Activated T-helper 1 cell treated with anti-CD3 and anti-CD28 coated beads, Interleukin-2, amount 50 U/mL, for 16 hours (primary cell): ENCODE measurements at places on chromosomes 2 and 18.

- DNase-seq, result no peak
Observed at GRCh38 chr2:112805542-112805941, 21.2 kb upstream of the IL1A start.

- DNase-seq, result no peak
Observed at GRCh38 chr18:2471523-2471922, 99.8 kb downstream of the METTL4 start.

GRCh38 chr2:54228945-54229344, 27.1 kb downstream of the TSPYL6 start:
- DNase-seq, result no peak

GRCh38 chr2:136055929-136056688, 61.8 kb downstream of the CXCR4 start:
- DNase-seq, result no peak

DNA sequence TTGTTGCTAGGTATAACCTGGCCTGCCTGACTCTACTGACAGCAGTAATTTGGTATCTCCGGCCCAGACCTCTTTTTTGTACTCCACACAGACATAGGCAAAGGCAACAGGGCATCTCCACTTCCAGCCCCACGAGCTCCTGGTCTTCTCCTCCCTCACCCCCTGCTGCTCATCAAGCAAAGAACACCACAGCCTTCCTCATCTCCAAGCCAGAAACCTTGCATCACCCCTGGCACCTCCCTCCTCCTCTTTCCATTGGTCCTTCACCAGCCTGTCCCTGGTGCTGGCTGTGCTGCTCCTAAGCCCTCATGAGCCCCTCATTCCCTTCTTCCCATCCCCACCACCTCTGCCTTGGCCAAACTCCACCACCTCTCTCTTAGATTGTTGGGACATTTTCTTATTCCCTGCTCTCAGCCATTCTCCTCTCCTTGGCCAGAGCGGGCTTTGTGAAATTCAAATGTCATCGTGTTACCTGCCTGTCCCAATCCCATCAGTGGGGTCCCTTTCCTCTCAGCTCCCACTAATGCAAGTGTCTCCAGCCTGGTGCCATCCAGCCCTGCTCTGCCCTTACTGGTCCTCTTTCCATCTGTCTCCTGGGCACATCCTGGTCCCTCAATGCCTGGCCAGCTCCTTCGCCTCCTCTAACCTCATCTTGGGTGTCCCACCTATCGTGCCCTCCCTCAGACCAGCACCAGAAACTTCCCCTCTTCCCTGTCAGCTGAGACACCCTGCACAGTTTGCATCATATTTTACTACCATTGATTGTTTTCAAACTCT, 77.4 kb downstream of the INHBB start:
- DNase-seq, result no peak

GRCh38 chr18:34544930-34545329, 165.2 kb upstream of the DTNA start:
- no peak for DNase-seq

- no peak for DNase-seq
Observed at GRCh38 chr2:17476830-17477229, 41.4 kb downstream of the RAD51AP2 start.

DNA sequence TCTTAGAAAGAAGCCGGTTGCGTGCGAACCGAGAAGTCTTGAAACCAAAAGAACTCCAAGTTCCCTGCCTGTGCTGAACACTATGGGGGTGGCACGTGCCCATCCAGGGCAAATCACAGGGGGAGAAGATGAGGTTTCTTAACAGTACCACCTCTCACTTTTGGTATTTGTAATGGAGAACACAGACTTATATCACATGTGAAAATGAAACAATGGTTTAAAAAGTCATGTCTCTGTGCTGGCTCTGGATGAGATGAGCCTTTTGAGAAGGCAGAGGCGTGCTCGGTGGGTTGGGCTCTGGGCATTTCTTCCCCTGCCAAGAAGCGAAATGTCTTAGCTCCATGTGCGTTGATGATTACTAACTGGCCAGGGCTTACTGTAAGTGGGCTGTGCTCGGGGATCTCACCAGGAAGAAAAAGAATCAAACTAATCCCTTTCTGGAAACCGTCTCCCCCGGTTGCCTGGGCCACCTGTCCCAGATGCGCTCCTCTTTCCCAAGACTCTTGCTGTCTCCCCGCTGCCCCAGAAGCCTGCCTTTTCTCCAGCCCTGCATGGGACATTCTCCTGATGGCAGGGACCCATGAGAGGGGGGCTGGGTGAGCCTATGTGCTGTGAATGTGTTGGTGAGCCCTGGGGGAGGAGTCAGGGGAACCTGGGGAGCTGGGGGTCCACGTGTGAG, 252.9 kb downstream of the PRKCE start:
- DNase-seq, result no peak

- no peak for DNase-seq
Observed at GRCh38 chr2:239821694-239822075, 203.5 kb downstream of the NDUFA10 start.

DNA sequence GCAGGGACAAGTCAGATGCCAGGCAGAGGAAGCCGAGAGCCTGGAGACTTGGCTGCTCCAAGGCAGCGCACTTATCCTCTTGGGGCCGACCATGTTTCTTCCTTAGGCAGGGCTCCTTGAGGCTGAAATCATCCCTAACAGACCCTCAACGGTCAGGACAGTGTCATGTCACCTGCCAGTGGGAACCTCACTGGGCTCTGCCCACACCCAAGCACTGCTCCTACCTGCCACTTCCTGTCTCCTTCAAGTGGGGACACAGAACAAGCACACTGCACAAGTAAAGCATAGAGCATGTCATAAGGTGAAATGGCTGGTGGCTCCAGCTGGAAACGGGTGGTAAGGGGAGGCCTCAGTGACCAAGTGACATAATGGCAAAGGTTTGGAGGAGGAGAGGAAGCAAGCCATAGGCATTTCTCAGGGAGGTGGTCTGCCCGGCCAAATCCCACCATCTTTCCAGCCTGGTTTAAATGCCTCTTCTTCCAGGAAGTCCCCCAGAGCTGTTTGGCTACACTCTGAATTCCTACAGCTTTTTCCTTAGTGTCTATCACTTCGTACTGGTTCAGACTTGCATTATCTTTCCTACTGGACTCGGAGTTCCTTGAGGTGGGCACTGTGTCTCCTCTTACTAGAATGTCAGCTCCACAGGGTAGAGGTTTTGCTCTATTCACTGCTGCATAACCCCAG, 7.3 kb upstream of the ATOH8 start:
- no peak for DNase-seq

GRCh38 chr2:197708331-197708730, 3.2 kb downstream of the MARS2 start:
- no peak for DNase-seq

GRCh38 chr18:33584548-33585430, 6.8 kb downstream of the ASXL3 start:
- no peak for DNase-seq

- DNase-seq, result no peak
Observed at GRCh38 chr2:224412141-224413015, 10.5 kb upstream of the FAM124B start.

GRCh38 chr2:72864500-72864899, 22.7 kb upstream of the SPR start:
- no peak for DNase-seq

GRCh38 chr2:197960786-197961185, 156.4 kb downstream of the PLCL1 start:
- no peak for DNase-seq

GRCh38 chr18:3832025-3832638, 382.2 kb downstream of the TGIF1 start:
- no peak for DNase-seq

DNA sequence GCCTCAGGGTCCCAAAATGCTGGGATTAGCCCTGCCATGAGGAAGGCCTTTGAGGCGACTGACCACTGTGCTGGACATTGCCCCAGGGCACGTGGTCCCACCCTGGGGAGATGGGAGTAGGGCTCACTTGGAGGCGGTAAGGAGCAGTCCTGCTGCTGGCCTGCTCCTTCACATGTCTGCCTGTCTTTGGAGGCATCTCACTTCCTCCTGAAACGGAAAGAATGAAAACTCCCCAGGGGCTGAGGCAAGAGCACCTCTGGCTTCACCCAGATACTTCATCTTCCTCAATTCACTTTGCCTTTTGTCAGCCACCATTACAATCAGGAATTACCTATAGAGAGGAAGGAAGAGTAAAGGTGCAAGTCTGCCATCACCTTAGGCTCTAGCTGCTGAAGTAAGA, 59.9 kb upstream of the GATA6 start:
- no peak for DNase-seq

DNA sequence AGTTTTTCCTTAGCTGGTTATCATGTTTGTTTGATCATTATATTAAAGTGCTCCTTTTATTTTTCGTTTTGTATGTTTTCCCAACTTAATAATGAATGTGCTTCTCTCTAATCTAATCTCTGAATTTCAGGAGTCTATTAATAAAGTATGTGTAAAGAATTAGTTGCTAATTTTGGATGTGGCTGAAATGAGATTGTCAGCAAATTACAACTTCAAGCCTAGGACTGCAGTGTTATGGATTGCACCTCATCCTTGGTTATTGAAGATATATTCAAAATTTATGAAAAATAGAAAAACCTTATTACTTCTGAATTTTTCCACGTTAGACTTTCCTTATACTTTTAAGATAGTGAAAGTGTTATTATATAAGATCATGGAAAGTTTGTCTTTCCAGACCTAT, 227.7 kb downstream of the NEDD4L start:
- DNase-seq, result no peak

DNA sequence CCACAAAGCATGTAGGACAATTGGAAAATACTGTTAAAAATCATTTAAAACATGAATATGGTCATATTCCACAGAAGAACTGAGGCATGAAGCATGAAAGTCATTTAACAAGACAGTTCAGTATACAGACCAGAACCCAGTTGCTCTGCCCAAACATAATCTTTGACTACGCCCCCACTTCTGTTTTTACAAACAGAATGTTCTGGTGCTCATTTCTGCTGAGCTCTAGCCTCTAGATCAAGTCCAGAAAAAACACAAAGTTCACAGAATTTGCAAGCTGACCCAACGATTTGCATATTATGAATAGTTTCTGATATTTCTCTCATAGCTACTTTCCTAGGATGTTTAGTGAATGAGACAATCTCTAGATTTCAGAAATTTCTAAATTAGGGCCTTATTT, 424.9 kb downstream of the PID1 start:
- no peak for DNase-seq
